ENCODE measurements at places on chromosomes 16 and 17. TPM values are rescaled to one million over a fixed set of nuclear protein-coding genes. Genes with fewer than 3 reads are reported as not detected.

Gene TERB1
- not detected for polyA plus RNA-seq

Gene ABCC6
- 0.58 TPM for polyA plus RNA-seq

DNA sequence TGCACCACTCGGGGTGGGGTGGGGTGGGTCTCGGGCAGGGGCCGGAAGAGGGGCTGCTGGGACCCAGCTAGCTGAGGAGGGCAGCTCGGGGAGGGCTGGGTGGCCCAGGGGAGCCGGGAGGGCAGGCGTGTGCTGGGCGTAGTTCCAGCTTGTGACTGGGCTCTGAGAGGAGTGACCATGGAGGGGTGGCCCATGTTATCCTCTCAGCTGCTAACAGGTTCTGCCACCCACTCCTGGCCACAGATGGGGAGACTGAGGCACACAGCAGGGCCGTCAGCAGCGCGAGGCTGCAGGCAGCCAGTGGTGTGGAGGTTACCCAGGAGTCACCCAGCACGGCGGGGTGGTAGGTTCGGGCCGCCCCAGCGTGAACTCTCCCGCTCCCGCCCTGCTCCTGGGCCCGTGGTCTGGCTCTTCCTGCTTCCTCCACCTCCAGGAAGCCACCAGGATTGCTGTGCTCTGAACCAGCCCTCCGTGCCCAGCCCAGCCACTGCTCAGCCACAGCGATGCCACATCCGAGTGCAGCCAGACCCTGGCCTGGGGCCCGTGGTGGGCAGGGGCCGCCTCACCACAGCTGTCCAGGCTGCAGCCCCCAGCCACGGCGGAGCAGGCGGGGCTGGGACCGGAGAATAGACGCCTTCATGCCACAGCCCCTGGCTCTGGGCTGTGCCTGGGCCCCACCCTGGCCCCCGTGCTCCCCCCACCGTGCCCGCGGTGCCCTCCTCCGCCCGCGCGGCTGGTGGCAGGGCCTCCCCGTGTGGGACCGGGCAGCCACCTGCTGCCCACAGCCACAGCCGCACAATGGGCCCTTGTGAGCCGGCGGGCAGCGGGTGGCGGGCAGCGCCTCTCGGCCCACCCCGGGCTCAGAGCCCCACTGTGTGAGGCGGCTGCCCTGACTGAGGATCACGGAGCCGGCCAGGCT, 26.3 kb upstream of the SSTR5 start:
- DNase-seq: peak; percentile 68

DNA sequence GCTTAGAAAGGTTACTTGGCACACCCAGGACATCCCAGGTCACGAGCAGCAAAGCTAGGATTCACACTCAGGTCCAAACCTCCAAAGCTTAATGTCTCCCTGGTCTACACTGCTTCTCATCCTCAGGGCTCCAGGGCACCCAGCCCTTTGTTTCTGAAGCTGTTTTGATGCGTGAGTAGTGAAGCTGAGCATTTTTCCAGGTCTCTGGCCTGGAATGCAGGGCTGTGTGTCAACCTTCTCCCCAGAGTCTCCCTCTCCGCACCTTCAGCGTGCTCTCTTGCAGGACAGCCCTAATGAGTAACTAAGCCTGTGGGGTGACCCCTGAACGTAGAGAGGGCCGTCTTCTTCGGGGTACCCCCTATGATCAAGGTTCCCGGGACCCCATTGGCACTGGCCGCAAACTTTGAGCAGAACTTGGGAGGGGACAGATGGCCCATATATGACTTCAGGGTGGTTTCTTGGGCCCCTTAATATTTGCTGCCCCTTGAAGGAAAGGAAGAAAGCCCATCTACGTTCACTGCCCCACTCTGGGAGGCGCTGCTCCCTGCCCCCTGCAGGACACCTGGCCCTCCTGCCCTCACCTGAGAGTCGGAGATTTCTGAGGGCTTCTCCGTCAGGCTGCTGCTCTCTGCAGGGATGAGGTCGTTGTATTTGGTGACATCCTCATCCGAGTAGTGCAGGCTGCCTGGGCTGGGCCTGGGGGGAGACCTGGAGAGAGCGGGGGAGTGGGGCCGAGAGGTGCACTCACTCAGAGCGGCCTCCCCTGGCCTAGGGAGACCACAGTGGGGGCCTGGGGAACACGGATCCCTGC, 36.4 kb upstream of the CDC42EP4 start:
- DNase-seq: no peak

GRCh38 chr17:46949291-46950174, 26.6 kb downstream of the GOSR2 start:
- DNase-seq: no peak

Gene SMIM22
- polyA plus RNA-seq: not detected

DNA sequence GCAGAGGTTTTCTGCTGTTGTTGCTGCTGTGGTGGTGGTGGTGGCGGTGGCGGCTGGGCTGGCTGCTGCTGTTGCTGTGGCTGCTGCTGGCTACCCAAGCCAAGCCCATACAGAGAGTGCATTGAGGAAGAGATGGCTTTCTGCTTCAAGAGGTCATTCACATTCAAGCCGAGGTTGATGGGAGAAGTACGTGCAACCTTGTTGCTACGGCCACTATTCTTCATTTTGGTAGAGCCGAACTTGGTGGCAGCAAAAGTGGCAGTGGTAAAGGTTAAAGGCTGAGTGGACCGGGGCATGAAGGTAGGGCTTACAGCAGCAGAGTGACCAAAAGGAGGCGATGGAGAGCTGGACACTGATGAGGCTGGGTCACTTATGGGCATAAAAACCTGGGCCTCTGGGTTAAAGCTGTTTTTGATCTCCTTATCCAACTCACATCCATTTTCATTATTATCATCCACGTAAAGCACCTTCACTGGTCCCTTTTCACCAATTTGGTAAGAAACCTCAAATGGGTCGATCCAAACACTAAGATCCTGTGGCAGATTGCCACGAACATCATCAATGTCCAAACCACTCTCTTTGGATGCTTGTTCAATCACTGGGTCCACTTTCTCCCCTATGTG, 2.8 kb downstream of the TOB1 start:
- no peak for DNase-seq

GRCh38 chr16:51146256-51146924, 4.7 kb downstream of the SALL1 start:
- peak; percentile 32 for DNase-seq

Gene CBX2
- 8.8 TPM for polyA plus RNA-seq

GRCh38 chr17:56319531-56319930, 166.3 kb downstream of the ANKFN1 start:
- DNase-seq: peak; percentile 45

Gene RPA1
- 45.1 TPM for polyA plus RNA-seq

Gene NDRG4
- 8.8 TPM for polyA plus RNA-seq

DNA sequence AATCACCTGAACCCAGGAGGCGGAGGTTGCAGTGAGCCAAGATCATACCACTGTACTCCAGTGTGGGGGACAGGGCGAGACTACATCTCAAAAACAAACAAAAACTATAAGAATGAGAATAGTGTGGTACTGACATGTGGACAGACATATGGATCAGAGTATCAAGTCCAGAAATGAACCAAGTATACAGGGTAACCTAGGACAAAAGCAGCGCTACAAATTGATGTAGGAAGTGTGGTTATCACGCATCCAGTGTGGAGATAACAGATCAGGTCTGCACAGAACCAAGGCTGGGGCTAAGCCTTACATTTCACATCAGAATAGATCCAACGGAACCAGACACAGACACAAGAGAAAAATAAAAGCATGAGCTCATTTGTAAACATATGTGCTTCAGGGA, 23.0 kb upstream of the C16orf95 start:
- no peak for DNase-seq

Gene CCT6B
- polyA plus RNA-seq: 2.1 TPM

Gene TNFRSF17
- 0.23 TPM for polyA plus RNA-seq

GRCh38 chr16:88378401-88378800, 4.4 kb upstream of the ZNF469 start:
- DNase-seq: no peak

- no peak for DNase-seq
These were observed 996 bp downstream of the TNFSF13 start for GRCh38 chr17:7559320-7560171.

Gene C16orf96
- 0.34 TPM for polyA plus RNA-seq

- DNase-seq: no peak
These were observed at the start of gene CA5A for GRCh38 chr16:87936375-87937230. CA5A (minus strand) TSS chr16:87936529; CDS start chr16:87936450, 79 bp downstream.

Gene HSPB9
- polyA plus RNA-seq: 0.11 TPM

GRCh38 chr16:79391395-79391794, 209.1 kb downstream of the MAF start:
- no peak for DNase-seq

DNA sequence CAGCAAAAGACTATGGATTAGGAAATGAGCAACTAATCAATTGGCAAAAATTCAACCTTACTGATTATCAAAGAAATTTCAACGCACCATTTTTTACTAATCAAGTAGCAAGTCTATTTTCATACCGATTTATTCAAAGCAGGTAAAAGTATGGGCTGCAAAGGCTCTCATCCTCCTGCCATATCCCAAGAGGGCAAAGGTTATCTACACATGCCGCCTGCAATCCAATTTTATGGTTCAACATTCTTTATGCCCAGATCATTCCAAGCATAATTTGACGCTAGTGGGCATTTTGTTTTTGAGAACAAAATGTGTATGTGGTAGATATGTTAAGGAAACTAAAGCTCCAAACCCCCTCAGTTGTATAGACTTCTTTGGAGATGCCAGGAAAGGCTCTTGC, 270.6 kb downstream of the MAF start:
- no peak for DNase-seq

Gene CYLD
- 25.4 TPM for polyA plus RNA-seq

DNA sequence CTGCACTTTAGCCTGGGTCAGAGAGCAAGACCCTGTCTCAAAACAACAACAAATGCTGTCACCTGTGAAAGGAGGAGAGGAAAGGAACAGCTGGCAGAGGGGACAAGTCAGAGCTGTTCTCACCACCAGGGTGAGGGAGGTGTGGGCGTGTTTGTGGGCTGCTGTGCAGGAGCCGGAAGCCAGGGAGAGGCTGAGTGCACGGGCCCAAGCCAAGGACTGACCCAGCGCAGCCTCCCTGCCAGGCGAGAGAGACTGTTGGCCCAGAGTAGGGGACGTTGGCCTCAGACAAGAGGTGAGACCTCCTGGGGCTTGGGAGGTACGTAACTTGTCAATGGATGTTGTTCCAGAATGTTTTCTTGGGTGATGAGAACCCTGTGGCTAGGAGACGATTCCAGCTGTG, 10.7 kb downstream of the SPNS2 start:
- no peak for DNase-seq

GRCh38 chr16:59593194-59593661, 859.1 kb upstream of the GOT2 start:
- peak; percentile 66 for DNase-seq

Gene ZNF597
- polyA plus RNA-seq: 2.5 TPM

GRCh38 chr16:870856-871561, 70.5 kb upstream of the GNG13 start:
- no peak for DNase-seq

- DNase-seq: no peak
These were observed 761 bp upstream of the LAT start for GRCh38 chr16:28984091-28984490.

Gene HSD17B2
- 0.74 TPM for polyA plus RNA-seq

- DNase-seq: no peak
These were observed 85.9 kb downstream of the TBC1D16 start for GRCh38 chr17:79949656-79950209.

DNA sequence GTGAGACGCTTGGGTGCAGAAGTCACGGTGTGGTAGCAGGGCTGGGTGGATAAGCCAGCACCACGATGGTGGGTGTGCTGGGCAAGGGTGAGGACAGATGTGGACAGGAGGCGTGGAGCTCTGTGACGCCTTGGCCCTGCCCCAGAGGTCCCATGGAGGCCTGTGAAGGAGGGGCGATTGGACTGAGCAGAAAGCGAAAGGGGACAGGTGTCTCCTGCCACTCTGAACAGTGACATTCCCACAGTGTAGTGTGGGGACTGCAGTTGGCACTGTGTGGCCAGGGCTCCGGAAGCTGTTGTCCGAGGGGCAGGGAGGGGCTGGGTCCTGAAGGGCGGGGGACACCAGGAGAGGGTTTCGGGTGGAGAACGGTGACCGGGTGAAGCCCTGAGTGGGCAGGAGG, 7.3 kb downstream of the TBC1D24 start:
- DNase-seq: peak; percentile 36

DNA sequence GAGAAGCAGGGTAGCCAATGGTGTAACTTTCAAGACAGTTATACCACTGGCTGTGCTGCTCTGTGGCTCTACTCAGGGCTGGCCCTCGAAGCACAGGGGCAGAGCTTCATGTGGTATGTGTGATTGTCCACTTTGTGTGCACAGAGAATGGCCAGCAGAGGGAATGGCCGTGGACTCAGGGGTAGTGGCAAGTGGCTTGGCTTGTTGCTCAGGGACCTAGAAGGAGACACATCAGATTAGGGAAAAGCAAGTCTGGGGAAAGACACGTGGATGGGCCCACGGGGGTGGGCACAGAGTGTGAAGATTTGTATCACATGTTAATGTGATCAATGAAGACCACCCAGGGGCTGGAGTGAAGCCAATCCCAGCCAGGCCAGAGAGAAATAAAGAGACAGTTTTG, 20.0 kb upstream of the XYLT2 start:
- no peak for DNase-seq

DNA sequence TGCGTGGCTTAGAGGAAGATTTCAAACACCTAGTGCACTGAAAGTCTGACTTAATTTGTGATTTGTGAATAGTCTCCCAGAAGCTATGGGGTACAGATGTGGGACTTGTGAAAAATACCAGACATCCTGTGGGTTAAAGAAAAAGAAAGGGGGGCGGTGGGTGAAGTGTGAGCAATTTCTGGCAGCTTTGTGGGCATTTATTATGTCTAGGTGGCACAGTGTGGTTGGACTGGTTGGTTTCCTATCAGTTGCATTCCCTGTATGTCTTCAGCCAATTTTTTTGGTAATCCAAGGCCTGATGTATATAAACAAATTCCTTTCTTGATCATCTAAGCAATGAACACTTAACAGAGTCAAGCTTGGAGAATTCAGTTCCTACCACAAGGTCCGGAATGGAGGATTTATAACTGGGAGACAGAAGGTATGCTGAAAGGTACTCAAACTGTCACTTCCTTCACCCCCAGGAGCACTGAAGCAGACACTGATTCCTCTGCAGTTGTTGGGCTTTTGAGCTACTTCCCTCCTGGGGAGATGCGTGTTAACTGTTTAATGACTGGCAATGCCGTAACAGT, 211.6 kb downstream of the WWOX start:
- peak; percentile 11 for DNase-seq

- no peak for DNase-seq
These were observed 207.1 kb upstream of the ZFHX3 start for GRCh38 chr16:73255031-73255430.
